Cortex of kidney (tissue), 1 donor: ENCODE measurements at places on chromosomes 11 and 22.

GRCh38 chr22:49199224-49199623 is 628.4 kb downstream of the BRD1 start:
- no peak for DNase-seq

- no peak for DNase-seq
Observed at GRCh38 chr22:38398609-38399461, 56.2 kb downstream of the KCNJ4 start.

- DNase-seq: no peak
Observed at GRCh38 chr22:34993548-34993947, 72.4 kb upstream of the ISX start.

DNA sequence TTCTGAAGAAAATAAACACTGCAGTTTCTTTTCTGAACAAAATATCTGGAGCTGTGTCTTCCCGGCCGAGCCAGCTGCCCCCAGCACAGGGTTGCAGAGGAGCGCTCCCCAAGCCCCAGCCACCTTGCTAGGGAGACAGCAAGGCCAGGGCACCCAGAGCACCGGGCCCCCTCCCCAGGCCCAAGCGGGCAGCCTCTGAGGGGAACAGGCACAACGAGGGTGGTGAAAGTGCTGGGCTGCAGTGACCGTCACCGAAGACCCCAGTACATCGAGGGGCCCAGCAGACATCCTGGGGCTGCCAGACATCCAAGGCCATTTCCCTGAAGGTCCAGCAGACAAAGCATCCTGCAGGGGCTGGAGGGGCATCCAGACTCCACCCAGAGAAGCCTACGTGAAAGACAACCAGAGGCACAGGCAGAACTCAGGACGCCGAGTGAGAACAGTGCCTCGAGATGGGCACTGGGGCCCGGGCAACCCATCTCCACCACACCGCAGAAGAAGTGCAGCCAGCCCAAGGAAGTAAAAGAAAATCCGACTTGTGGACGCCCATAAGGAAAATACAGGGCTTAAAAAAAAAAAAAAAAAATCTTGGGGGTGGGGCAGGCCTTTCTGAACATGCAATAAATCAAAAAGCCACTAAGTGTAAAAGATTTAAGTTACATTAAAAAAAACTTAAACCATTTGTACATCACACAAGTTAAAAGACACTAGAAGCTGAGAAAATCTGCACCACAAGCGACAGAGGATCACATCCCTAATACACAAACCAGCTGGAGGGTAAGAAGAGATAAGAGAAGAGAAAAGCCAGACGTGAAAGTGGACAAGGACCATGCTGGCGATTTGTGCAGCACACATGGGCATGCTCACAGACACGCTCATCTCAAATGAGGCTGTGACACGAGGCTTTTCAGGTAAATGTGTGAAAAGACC is 36.0 kb upstream of the COMT start:
- no peak for DNase-seq

DNA sequence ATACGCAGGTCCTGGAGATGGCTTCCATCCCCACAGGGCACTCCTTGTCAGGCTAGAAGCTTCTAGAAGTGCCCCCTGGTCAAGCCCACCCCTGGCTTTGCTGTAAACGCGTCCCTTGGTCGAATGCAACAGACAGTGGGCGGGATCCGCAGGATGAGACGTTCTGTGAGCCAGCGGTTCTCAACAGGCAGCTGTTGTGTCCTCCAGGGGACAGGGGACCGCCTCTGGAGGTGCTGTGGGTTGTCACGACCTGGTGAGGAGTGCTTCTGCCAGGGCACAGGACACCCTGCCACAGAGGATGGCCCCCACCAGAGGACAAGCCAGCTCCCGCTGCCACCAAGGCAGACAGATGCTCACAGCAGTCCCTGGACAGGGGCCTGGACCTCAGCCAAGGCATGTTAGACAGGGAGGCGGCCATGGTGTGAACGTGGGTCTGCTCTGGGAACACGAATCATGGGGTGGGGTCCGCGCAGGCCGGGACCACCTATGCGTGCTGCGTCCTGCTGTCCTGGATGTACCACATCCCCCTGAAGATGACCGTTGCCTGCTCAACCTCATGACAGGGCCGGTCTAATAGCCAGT is 11.7 kb downstream of the CRELD2 start:
- no peak for DNase-seq

DNA sequence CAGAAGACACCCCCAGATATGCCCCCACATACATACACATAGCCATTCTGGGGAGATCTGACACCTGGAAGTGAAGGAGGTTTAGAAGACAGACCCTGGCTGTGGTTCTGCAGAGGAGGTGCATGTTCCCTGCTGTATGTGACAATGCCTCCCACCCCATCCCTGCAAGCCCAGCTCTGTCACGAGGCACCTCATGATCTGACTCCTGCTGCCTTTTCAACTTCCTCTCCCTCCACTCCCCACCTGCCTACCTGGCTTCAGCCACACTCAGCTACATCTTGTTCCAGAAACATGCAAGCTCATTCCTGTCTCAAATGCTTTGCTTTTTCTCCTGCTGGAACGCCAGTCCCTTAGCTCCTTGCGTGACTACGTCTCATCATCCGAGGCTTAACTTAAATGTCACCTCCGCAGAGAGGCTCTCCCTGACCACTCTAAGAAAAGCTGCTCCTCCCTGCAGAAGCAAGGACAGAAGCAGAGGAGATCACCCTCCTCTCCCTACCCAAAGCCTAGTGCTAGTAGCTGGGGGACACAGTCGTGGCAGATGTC is 114.5 kb downstream of the FEZ1 start:
- DNase-seq: no peak

DNA sequence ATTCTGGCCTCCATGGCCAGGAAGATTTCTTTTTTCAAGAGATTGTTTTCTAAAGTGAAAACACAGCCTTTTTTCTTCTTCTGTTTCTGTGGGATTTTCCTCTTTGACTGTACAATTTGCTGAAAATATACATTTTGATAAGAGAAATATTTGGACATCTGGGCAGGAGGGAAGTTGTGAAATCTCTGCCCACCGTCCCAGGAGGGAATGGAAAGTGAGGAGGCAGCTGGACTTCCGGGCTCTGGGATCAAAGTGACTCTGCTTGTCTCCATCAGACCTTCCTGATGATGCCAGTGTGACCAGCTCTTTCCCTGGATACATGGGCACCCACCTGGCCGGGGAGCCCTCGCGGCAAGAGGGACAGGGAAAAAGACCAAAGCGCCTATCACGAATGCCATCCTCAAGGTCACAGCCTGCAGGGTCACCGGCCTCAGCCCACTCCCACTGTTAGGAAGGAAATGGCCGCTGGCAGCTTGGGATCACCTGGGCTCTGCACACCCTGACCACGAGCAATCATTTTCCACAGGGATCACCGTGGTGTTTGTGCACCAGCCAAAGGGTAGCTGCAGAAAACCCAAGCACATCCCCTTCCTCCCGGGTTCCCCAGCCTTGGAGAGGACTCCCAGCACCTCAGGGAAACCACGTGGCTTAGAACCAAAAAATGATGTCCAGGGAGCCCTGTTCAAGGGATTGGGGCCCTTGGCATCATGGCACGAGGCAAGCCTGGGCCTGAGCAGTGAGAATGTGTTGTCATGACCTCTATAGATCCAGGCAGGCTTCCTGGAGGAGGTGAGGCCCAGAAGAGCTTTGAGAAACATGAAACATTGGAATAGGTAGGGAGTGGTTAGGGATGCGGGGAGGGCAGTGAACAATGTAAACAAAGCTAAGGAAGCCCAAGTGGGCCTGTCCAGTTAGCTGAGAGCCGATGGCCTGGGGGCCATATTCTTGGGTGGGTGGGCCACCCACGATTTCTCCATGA is 29.1 kb upstream of the CCND1 start:
- no peak for DNase-seq

DNA sequence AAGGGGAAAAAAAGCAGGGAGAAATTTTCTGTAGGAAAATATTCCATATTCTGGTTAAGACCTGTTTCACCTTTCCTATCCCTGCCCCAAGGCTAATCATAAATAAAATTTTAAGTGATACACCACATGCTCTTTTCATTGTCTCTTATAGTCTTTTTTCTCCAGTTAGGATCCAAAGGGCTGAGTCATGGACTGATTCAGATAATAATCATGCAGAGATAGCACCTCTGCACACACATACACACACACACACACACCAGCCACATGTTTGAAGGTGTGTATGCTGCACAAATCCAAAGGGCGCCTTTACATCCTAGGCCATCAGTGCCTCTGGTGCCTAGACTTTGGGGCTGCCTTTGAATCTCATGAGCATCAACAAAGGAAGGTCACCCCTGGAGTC is 35.5 kb upstream of the CWF19L2 start:
- DNase-seq: no peak

DNA sequence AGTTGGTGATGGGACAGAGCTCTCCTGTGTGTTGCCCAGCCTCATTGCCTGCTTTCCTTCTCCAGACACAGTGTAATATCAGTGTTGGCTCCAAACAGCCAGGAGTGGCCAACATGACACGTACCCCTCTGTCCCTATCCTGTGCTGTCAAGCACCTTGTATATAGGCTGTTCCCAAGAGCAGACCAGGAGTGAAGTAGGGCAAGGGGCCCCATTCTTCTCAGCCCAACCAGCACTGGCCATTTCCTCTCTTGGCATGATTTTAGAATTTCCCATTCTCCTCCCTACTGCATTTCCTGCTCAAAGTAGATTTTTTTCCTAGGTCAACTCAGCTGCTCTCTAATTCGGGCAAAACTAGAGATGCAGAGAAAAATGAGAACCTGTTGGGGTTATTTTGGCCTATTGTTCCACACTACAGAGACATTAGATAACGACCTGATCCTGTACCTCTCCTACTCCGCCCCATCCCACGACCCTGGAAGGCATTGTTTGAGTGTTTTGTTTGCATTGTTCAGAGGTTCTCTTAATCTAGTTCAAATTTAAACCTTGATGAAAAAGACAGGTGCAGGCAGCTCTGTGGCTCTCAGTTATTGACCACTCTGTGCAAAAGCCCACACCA is 95.6 kb downstream of the RASSF10 start:
- DNase-seq: no peak

GRCh38 chr11:70133771-70134335 is 55.7 kb downstream of the ANO1 start:
- no peak for DNase-seq

DNA sequence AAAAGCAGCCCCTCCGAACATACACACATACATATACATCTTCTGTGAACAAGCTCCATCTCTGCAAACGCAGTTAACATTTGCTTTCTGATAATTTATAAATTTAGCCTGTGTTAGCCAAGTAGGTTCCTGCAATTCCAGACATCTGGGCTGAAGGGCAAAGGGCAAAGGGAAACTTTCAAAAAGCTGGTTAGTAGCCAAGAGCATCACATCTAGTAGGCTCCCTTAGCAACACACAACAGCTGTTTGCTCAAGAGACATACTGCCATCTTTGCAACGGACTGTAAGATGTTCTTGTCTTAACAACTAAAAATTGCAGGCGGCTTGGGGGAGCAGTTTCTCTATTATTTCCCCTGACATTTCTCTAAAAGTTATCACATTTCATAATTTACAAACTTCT is 134.9 kb downstream of the RBFOX2 start:
- no peak for DNase-seq

GRCh38 chr22:31952094-31952401 is 7.7 kb downstream of the YWHAH start:
- DNase-seq: no peak

- no peak for DNase-seq
Observed at GRCh38 chr22:41177622-41178424, 27.3 kb upstream of the L3MBTL2 start.

GRCh38 chr11:126361400-126361799 is 5.9 kb downstream of the ST3GAL4 start:
- DNase-seq: no peak

- no peak for DNase-seq
Observed at GRCh38 chr11:107859459-107860239, 1.1 kb upstream of the SLC35F2 start.

DNA sequence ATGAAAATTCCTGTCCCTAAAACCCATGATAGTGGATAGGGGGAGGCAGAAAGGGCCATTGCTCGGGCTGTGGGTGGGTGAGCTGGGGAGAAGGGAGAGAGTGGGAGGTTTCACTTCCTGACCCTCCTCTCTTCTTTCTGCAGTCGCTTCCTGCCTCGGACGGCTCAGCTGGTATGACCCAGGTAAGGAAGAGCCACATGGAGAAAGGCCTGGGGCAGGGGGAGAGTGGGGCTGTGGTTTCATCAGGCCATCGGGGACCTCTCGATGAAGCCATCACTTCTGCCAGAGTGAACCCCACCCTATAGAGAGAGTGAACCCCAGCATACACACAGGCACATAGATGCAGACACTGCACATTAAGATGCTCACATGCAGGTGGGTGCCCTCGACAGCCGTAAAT is 12.6 kb downstream of the CD5 start:
- DNase-seq: no peak

GRCh38 chr11:63945477-63946163 is 6.8 kb downstream of the NAA40 start:
- DNase-seq: no peak

GRCh38 chr11:46577058-46577457 is 16.8 kb downstream of the AMBRA1 start:
- no peak for DNase-seq

DNA sequence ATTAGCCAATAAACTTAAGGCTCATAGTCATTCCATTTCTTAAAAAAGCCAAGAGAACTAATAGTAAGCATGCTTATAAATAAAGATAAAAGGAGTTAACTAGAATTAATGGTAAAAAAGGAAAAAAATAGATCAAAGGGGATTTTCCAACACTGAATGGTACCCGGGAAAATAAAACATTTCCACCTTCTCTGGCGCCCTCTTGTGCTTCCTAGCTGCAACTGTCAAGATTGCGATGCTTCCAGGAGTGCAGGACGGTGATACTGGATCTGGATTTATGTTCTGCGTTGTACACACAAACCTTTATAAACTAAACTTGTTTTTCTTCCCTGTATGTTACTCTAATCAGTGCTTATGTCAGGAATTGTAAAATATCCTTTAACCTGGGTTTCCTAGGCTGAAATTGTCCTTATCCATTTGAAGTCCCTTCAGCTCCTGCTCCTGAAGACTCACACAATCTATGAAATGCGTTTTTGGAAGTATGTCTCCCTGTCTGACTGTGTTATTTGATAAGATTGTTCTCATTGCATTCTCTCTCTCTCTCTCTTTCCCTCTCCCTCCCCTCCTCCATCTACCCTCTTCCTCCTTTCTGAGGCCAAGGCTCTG is 9.6 kb upstream of the HTATIP2 start:
- DNase-seq: no peak

DNA sequence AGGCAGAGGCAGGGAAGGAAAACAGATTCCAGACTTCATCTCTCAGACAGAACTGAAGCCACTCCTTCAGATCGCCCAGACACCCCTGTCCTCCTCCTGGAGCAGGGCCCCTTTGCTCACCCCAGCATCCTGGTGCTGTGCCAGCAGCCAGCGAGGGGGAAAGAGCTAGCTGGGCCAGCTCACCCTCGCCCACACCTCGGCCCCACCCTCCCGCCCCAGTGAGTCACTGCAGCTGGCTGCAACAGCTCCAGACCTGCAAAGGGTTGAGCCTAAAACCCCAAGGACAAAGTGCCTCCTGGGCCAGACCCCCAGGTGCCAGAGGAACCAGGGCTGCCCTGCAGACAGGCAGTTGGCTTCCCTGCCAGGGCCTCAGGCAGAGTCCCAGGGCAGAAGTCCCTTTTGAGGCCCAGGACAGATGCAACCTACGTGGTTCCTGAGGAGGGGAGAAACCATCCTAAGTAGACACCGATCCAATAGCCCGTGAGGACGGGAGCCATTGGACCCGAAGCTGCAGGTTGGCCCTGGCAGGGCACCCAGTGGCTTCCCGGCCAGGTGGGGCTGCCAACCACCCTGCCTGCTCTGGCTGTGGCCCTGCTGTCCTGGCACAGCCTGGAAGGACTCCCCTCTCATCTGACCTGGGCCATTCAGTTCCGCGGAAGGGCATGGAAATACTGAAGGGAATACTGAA is 7.2 kb downstream of the AHNAK start:
- DNase-seq: no peak
